ENCODE measurements at places on chromosomes 1 and 21.

DNA sequence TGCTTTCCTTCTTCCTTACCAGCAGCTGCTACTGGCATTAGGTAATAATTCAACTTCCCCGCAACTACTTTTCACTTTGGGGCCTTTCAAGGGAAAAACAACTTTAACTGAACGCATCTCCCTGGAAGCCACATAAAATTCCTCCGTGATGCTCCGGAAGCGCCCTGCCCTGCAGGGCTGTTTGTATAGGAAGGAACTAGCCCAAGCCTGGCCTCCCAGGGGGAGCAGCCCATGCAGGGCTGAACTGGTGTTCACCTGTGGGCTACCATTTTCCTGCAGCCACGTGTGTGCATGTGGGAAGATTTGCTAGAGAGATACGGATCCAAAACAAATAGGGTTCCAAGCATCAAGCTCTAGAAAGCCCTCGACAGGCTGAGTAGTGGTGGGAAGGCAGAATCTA is 14.4 kb downstream of the CLDN14 start:
- peaks cover 5% of the 10 kb centered on the region for H3K4me1 ChIP-seq
- no peak for DNase-seq
- H3K27me3 ChIP-seq = no peaks in the 10 kb centered on the region
- no peaks in the 10 kb centered on the region for H3K36me3 ChIP-seq
- no peak overlapping the region for H3K27ac ChIP-seq
- no peak overlapping the region for H3K4me3 ChIP-seq

DNA sequence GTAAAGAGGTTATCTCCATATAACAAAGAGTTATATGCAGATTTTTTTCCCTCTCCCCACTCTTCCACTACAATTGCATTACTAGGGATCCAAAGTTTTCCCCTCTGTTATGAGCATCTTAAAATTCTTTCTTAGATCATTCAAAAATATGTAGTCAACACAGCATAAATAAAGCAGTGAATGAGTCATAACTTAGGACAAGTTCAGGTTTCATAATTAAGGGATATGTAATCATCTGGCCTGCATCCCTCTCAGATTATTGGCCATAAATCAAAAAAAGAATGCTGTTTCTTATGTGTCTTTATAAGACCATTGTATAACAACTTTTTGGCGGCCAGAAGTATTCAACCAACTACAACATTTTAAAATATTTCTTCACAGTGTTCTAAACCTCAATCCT is 1526.1 kb downstream of the KCNT2 start:
- no peak for DNase-seq
- H3K4me1 ChIP-seq = no peaks in the 10 kb centered on the region
- H3K27me3 ChIP-seq = no peaks in the 10 kb centered on the region
- no peak overlapping the region for H3K27ac ChIP-seq
- H3K36me3 ChIP-seq = no peaks in the 10 kb centered on the region

DNA sequence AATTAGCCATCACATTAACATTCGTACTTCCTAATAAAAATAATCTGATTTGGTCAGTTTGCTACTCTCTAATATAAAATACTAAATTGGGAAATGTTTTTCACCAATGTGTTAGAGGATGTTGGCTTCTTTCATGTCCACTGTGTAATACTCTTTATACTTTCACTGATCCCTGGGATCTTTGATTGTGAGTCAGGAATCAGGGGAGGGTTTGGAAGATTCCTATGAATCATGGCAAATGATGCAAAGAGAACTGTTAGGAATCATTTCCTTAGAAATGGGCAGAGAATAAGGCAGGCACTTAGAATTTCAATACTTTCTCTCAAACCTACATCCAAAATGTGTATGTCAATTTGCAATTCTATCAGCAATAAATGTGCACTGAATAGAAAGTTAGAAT is 31.0 kb downstream of the KRTAP24-1 start:
- H3K4me1 ChIP-seq = no peaks in the 10 kb centered on the region
- DNase-seq = no peak
- no peaks in the 10 kb centered on the region for H3K36me3 ChIP-seq
- H3K4me3 ChIP-seq = no peak overlapping the region

DNA sequence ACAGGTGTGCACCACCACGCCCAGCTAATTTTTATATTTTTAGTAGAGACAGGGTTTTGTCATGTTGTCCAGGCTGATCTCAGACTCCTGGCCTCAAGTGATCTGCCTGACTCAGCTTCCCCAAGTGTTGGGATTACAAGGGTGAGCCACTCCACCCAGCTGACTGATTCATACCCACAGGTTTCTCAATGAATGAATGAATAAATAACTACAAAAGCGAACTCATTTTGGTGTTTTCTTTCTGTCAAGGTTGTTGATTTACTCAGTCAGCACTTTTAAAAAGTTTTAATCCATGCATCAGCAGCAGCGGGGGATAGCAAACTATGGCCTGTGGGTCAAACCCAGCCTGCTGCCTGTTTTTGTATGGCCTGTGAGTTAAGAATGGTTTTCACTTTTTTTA is 217.5 kb downstream of the FAF1 start:
- no peaks in the 10 kb centered on the region for H3K36me3 ChIP-seq
- no peaks in the 10 kb centered on the region for H3K27me3 ChIP-seq
- H3K27ac ChIP-seq = no peak overlapping the region
- DNase-seq = no peak

DNA sequence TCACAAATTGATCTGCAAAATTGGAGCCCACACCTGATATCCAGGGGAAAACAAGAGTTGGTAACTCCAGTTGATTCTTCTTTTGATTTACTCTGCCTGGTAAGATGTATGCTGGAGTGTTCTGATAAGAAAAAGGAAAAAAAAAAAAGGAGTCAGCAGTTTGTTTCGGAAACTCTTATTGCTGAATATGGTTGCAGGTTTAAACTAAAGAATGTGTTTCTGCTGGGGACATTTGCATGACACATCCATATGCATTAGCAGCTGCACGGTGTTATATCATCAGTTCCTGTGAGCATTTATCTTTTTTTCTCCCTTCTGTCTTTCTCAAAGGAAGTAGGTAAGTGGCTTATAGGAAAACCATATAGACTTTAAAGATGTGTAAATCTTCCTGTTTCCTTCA is 418.5 kb upstream of the ESRRG start:
- H3K27ac ChIP-seq = no peak overlapping the region
- no peaks in the 10 kb centered on the region for H3K4me1 ChIP-seq
- H3K27me3 ChIP-seq = peaks cover 53% of the 10 kb centered on the region
- H3K36me3 ChIP-seq = no peaks in the 10 kb centered on the region
- no peak for DNase-seq
- no peak overlapping the region for H3K4me3 ChIP-seq

DNA sequence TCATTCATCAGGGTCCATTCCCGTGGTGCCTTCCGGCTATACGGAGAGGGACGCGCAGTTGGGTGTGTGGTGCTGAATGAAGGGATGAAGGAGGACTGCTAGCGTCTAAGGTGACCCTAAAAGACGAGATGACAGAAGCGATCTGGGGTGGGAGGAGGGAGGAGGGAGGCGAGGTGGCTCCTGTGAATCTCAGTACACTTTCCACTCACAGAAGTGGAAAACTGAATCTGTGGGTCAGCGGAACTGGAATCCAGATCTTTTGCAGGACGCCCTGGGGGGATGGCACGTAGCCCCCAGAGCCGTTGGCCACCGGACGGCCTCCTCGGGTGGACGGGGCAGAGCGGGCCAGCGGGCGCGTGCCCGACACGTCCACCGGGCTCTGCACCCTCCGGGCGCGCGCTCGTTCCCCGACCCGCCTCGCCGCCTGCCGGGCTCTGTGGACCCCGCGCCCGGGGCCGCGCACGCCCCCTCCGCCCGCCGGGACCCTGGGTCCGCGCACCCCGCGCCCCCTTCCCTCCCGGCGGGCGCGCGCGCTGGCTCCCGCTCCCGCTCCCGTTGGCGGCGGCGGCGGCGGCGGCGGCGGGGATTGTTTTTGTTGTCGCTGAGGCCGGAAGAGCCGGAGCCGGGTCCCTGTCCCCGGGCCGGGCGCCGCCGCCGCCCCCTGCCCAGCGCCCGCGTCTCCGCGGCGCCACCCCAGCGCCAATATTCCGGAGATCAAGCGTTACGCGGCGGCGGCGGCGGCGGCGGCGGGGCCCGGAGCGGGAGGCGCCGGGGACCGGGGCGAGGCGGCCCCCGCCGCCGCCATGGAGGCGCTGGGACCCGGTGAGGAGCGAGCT is at the start of gene AGO4:
Gene AGO4 (plus strand): TSS at position 403 of the 836 bp plus-strand sequence. CDS start 401 bp downstream, at position 804.
- H3K27me3 ChIP-seq = no peaks in the 10 kb centered on the region
- H3K27ac ChIP-seq = peak within 1 kb of the TSS; percentile 79
- H3K36me3 ChIP-seq = no peaks in the 10 kb centered on the region
- no peaks in the 10 kb centered on the region for H3K4me1 ChIP-seq
- DNase-seq = peak; percentile 49

DNA sequence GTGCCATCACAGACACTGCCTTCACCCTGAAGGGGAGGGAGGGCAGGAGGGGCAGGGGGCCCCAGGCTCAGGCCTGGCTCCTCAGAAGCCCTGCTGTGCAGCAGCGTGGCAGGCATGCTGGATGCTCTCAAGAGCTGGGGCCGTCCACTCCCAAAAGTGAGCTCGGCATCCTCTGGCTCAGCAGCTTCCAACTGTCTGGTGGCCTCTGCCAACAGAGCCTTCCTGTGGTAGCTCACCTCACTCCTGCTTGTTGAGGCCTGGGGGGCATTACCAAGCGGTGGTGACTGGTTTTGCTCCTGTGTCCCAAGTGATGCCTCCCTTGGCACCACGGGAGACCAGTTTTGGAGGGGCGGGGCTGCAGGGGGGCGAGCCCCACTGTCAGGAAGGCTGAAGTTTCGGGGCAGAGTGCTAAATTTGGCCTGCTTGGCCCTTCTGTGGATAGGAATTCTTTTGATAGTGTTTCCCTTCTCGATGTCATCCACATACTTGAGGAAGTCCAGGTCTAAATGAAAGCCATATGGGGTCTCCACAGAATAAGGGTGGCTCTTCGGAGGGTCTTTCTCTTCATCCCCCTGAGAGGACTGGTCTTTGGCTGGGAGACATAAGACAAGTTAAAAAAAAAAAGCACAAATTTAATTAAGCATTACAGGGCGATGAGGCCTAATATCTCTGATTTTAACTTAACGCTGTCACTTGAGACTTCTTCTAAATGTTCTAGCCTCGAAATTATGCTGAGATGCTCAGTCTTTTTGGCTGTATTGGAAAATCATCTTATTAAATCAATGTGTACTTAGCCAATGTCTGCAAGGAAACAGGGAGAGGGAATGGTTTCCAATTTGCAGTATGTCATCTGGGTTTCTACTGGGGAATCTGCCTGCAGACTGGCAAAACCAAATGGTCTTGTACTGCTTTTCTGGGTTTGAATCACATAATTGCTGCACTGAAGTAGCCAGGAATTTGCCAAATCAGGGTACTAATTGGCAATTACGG is 44.4 kb downstream of the KANK4 start:
- H3K4me1 ChIP-seq = peaks cover 33% of the 10 kb centered on the region
- H3K27ac ChIP-seq = no peak overlapping the region
- no peak overlapping the region for H3K4me3 ChIP-seq
- DNase-seq = no peak
- H3K27me3 ChIP-seq = no peaks in the 10 kb centered on the region

DNA sequence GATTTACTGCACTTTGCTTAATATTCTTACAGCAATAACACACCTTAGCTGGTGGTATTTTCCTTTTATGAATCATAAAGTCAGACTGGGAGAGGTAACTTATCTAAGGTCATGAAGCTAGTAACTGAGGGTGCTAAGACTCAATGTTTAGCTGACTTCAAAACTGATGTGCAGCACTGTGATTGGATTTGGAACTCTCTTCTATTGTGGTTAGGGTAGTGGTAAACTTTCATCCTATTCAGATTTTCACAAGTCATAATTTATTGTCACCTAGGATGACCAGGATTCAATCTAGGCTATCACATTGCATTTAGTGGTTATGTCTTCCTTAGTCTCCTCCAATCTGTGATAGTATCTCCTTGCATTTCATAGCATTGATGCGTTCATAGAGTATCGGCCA is 18.9 kb downstream of the EPB41 start:
- no peaks in the 10 kb centered on the region for H3K27me3 ChIP-seq
- H3K4me3 ChIP-seq = no peak overlapping the region
- H3K4me1 ChIP-seq = peaks cover 7% of the 10 kb centered on the region
- peak overlapping the region; percentile 35 for H3K27ac ChIP-seq

DNA sequence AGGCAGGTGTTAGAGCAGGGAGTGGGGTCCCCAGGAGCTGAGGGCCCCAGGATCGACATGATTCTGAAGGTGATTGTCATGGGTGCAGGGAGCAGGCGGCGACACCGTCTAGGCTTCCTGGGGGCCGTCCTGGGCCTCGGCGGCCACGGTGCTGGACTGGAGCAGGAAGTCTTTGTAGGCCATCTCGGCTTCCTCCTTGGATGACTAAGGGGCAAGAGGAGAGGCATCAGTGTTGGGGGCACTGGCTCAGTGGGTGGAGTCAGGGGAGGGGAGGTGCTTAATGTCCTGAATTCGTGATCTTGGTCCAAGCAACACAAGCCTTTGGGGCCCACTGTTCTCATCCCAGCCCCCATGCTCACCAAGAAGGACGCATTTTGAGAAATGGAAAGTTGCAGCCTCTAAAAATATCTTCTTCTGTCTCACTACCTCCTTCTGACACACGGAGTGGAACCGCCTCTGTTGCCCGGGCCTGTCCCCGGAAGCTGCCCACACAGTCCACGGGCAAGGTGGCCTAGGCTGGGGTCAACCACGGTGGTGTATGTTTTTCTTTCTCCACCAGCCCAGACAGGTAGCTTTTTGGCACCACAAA is 8.6 kb upstream of the FCMR start:
- no peak overlapping the region for H3K4me3 ChIP-seq
- H3K36me3 ChIP-seq = no peaks in the 10 kb centered on the region
- H3K27me3 ChIP-seq = no peaks in the 10 kb centered on the region
- no peak for DNase-seq
- no peak overlapping the region for H3K27ac ChIP-seq
- no peaks in the 10 kb centered on the region for H3K4me1 ChIP-seq
